ENCODE measurements at places on chromosomes 13 and 19.

DNA sequence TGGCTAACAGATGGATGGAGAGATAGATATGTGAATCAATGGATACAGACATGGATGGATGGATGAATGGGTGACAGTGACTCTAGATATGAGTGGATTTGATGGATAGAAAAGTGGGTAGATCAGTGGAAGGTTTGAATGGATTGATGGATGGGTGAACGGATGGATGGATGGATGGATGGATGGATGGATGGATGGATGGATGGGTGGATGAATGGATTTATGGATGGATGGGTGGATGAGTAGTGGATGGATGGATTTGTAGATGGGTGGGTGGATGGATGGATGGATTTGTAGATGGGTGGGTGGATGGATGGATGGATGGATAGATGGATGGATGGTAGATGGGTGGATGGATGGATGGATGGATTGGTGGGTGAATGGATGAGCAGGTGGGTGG is 6.8 kb downstream of the CELF5 start:
- no peak for DNase-seq

DNA sequence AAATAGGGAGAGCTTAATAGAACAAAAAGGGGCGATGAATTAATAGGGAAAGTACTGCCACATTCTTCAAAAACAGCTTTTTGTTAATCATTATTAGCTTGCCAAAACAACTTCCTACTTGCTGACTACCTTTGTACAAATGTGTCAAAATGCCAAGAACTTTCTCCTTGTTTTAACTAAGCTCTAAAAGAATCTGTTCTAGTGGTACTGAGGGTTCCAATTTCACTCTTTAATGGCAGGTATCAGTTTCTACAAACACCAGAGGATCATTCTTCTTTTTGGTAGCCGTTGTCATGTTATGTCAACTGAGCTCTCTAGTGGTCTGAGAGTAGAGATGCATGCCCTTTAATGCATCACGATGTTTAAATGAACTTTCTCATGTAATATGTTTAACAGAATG is 29.4 kb upstream of the FBXL3 start:
- no peak for DNase-seq

DNA sequence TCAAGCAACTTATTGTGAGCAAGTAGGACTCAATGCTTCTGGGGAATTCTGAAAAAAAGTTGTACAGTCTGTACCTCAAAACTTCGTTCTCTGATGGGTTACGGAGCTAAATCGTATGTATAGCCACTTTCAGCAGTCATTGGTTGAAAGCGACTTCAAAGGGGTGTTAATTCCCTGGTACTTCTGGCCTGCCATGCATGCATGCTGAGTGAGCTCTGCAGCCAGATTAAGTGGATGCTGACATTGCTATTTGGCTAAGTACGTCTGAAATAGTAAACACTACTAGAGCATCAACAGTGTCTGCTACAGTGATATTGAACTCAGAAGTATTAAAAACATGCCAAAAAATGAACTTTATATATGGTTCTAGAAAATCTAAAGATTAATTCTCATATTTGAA is 1183.1 kb upstream of the PCDH20 start:
- no peak for DNase-seq

- DNase-seq, result no peak
Observed at GRCh38 chr19:33432446-33433170, 59.1 kb downstream of the CEBPG start.

GRCh38 chr19:40740747-40741146 is 9.5 kb downstream of the ACTMAP start:
- DNase-seq, result peak; percentile 53

DNA sequence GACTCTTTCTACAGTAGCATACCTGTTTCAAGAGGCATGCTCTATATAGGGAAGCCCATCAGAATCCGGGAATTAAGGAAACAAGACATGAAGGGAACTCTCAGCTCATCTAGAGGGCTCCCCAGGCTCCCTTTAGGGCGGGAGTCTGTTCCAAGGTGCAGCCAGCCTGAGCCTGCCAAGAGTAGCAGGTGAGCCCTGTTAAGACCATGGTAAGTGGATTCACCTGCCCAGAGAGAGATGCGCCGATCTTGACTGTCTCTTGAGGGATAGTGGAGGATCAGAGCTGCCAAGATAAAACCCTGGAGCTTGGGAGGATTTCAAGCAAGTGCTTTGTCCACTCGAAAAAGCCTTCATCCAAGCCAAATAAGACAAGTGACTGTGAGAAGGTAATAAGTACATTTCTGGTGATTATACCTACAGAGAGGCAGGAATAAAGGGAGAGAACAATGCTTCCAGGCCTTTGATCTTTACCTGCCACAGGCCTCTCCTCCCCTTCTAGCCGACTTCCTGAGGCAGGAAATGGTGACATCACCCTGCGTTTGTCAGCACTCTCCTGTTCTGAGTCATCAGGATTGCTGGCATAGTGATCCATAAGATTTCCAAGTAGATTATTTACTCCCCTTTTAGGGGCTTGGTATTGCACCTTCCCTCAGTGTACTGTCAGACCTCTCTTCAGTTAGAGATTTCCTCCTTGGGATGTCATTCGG is 31.5 kb downstream of the KLF5 start:
- DNase-seq, result peak; percentile 46

DNA sequence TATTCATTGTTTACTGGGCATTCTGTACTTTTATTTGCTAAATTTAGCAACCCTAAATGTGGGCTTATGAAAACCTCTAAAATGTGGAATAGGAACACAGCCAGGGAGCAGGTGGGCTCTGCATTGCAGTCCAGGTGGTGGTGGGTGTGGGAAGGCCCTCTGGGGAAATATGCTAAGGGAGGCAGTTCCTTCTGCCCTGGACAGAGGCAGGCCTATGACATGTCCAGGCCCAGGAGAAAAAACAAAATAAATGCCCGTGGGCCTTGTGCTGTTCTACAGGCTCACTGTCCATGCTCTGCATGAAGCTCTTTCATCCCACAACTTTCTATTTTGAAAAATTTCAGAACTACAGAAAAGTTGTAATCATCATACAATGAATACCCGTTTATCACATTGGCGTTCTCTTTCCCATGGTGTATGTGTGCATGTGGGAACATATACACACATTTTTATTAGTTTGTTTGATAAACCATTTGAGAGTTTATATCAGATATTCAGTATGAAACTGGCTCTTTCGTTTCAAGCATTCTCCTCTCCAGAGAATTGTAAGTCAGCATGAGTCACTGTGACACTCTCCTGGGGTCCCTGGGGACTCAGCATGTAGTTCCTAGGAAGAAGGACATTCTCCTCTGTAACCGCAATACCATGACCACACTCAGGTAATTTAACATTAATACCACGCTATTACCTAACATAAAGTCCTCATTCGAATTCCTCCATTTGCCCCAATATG is 505.3 kb downstream of the COG6 start:
- DNase-seq, result no peak

DNA sequence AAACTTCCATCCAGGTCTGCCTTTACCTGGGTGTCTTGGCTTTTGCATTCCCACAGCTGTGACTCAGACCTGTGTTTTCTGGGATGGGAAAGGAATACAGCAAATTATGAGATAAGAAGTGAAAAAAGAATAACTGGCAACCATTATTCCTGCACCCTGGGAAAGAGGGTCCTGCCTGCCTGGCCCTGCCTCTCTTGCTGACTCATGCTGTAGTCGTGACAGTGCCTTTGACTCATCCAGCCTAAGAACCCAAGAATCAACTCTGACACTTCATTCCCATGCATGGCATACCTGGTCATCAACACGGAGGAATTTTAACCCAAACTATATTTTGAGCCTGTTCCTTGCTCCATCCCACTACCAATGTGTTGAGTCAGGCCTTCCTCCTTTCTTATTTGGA is 185.4 kb upstream of the SERP2 start:
- no peak for DNase-seq

DNA sequence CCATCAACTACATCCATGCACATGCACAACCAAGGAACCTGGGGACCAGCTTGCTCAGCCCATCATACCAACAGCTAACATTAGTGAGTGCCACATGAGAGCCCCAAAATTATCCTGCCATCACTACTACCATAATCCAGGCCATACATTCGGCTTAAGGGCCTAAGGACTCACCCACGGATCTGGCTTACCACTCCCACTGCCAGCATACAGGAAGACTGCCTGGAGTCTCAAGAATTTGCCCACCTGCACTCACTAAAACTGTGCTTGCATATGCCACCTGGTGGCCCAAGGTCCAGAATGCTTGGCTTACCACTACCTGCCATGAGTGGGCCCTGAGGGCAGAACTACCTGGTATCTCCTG is 1562.9 kb upstream of the PRR20A start:
- no peak for DNase-seq

- DNase-seq, result no peak
Observed at GRCh38 chr19:45097450-45097775, 4.4 kb downstream of the PPP1R37 start.

- no peak for DNase-seq
Observed at GRCh38 chr13:36108954-36109353, 22.2 kb downstream of the DCLK1 start.

GRCh38 chr19:482186-483041 is 13.9 kb upstream of the MADCAM1 start:
- DNase-seq, result no peak

DNA sequence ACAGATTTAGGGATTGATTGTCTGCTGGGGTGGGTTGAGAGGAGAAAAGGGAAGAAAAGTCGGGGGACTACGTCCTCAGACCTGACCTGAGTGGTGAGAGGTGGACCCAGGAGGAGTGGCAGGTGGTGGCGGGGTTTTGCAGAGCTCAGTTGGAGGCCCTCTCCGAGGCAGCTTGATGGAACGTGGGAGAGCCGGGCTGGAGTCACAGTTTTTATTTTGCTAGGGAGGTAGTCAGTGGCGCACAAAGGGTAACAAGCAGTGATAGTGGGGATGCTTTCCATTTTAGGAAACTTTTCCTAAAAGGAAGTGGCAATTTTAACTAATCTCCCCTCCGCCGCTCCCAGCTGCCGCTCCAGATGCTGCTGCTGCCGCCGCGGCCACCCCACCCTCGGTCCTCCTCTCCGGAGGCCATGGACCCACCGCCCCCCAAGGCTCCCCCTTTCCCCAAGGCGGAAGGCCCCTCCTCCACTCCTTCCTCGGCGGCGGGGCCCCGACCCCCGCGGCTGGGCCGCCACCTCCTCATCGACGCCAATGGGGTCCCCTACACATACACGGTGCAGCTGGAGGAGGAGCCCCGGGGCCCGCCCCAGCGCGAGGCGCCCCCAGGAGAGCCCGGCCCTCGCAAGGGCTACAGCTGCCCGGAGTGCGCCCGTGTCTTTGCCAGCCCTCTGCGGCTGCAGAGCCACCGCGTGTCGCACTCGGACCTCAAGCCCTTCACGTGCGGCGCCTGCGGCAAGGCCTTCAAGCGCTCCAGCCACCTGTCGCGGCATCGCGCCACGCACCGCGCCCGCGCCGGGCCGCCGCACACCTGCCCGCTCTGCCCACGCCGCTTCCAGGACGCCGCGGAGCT is 1.1 kb upstream of the ZNF581 start:
- DNase-seq, result no peak

- no peak for DNase-seq
Observed at GRCh38 chr13:62643799-62644524, 1228.3 kb upstream of the PCDH20 start.

DNA sequence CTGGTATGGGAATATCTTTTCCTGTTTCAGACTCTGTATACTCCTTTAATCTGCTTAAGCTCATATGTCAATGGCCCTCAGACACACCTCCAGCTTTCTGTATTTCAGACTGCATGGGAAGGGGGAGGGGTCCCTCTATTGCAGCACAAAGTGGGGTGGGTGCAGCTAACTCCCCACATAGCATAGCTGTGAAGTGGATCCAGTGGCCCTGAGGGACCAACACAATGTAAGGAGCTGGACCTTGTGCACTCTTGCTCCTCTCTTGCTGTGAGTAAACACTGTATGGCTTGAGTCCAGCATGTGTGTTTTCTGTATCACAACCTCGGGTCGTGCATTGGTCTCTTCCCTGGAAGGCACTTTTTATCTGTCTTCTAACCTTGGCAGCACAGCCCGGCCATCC is 669.9 kb downstream of the PCDH9 start:
- DNase-seq, result no peak

DNA sequence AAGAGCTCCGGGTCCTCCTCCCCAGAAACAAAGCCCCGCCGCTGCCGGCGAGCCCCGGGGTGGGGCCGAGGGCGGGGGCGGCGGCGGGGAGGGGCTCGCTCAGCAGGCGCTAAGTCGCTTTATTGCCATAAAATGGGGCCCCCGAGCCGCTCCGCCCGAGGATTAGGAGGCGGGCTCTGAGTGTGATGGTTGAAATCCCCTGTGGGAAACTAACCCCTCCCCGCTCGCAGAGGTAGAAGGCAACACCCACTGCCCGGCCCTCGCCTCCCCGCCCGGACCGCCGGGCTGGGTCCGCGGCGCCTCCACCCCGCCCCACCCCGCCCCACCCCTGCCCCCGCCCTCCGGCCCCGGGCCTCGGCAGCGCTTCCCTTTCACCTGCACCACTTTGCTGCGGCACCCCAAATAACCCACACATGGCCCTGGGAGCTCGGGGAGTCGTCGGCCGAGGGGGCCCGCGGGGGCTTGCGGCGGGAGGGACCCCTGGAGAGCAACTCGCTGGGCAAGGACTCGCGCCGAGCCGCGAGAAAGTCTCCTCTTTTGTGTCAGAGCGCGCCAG is at the start of gene KLF12:
Gene KLF12 (minus strand): TSS at position 184 of the 556 bp plus-strand sequence.
- peak; percentile 87 for DNase-seq

GRCh38 chr19:35138305-35138892 is at the start of gene FXYD1:
Gene FXYD1 (plus strand): TSS chr19:35138824. CDS start chr19:35140080, 1,256 bp downstream.
- DNase-seq, result no peak

DNA sequence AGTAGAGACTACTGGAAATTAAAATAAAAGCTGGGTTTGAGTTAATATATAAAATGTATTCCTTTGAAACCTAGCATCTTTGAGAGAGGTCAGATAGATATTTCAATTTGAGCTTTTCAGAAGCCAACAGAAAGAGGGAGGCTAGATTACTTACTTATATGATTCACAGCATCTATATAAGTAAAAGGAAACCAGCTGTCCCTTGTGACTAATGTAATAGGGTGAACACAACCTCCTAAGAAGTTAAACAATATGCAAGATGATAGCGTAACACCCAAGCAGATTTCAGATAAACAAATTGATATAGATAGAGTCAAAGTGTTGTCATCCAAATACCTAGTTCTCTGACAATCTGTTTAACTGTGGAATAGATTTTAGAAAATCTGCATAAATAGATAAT is 393.5 kb upstream of the GPC6 start:
- no peak for DNase-seq

- DNase-seq, result no peak
Observed at GRCh38 chr13:99290894-99291293, 16.3 kb downstream of the GPR183 start.

GRCh38 chr13:50626101-50626547 is 217.4 kb downstream of the DLEU7 start:
- DNase-seq, result peak; percentile 91

Data from AG09309 (cell line).